ENCODE measurements at places on chromosomes 1 and 21.

GRCh38 chr1:93000751-93001175 is 39.5 kb upstream of the DIPK1A start:
- no peak for DNase-seq

- DNase-seq, result peak; percentile 73
Observed at GRCh38 chr1:209805875-209806760, at the start of gene IRF6. Gene IRF6, minus strand, starts transcription at chr1:209806142. Its CDS starts 4,729 bp downstream, at chr1:209801413.

DNA sequence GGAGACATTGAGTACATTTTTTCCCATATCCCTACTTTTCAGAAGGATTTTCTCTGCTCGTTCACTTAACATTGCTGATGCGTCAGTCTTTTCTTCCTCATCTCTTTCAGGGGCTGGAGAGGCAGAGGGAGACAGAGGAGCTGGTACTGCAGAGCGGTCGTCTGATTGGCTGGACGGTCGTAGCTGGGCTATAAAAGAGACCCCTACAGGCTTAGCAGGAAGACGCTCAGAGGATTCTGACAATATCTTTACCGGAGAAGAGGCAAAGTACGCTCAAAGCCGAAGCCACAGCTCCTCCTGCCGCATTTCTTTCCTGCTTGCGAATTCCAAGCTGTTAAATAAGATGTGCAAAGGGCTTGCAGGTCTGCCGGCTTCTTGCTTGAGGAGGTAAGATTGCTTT is at the start of gene RGS4:
TSS of gene RGS4 (plus strand) at position 220 of the 400 bp plus-strand sequence. CDS start at position 344, 124 bp downstream.
- peak; percentile 53 for DNase-seq

GRCh38 chr1:910881-911721 is 12.6 kb upstream of the SAMD11 start:
- DNase-seq, result peak; percentile 39

GRCh38 chr1:7497107-7497637 is 273.9 kb upstream of the VAMP3 start:
- DNase-seq, result no peak

DNA sequence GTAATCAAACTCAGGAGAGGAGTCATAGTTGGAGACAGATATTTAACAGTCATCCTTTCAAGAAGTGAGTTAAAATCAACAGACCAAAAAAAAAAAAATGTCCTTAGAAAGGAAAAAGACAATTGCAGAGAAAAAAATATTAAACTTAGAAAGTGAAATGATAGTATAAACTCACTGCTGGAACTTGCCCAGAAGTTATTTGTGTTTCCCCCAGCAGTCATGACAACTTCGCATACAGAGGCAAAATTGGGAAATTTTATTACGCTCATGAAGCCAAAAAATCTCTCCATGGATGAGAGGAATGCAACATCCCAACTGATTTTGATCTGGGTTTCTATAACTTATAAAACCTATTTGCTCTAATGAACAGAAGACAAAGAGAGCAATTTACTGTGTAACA is 198.2 kb downstream of the LRRC7 start:
- no peak for DNase-seq

DNA sequence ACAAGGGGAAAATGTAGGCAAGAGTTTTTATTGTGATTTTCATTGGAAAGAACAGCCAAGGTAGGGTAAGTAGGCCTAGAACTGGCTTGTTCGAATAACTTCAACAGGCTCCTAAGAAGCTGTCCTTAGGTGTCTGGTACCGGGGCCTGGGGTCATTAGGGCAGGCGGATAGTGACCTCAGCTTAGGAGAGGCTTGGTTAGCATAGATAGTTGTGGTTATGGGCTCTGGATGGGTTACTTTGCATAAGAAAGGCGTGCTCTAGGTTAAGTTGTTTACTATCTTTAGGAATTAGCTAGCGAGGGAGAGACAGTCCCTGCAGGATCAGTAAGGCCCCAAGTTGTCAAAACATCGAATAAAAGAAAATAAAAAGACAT is 20.7 kb upstream of the HPCAL4 start:
- no peak for DNase-seq

GRCh38 chr1:220235462-220235861 is 36.8 kb downstream of the RAB3GAP2 start:
- DNase-seq, result no peak

GRCh38 chr1:227921461-227922185 is 26.1 kb downstream of the WNT9A start:
- DNase-seq, result no peak

- DNase-seq, result no peak
Observed at GRCh38 chr21:44831227-44831860, 13.5 kb upstream of the SUMO3 start.

- DNase-seq, result no peak
Observed at GRCh38 chr1:221778535-221779142, 36.8 kb upstream of the DUSP10 start.
